Testis (tissue), 5 donors: ENCODE measurements at places on chromosomes 3 and 15. TPM values are rescaled to one million over a fixed set of nuclear protein-coding genes. Genes with fewer than 3 reads are reported as not detected.

DNA sequence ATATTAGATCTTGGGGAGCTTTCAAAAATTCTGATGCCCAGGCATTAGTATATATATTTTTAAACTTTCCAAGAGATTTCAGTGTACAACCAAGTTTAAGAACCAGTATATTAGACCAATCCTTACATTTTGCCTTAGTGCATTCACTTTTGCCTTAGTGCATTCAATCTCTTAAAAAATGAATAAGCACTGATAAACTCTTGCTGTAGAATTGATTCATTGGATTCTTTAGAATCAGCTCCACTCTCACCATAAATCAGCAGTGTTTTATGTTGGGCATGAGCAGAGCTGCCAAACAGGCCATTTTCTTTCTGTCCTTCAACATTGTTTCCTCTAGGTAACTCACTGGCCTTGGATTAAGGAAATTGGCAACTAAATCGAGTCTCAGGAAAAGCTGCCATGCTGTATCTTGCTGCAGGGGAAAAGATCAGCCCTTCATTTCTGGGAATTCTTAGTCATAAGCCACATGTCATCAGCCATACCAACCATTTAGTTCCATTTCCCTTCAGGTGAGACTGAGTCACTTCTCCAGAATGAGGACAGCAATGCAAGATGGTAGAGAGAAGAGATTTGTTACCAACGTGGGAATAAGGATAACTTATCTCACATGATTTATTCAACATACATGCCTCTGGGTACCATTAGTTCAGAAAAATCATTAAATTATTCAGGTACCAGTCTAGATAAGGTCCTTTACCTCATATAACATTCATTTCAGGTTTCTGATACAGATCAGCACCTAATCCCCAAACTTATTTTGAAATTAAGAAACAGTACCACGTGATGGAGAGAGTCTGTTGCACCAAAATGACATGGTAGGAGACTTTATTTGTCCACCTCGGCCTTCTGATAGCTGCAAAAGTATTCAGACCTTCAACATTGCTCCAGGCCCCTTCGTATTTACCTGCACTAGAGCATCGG, 192.5 kb downstream of the P3H2 start:
- no peak for DNase-seq

Gene STIMATE
- 42.9 TPM for total RNA-seq

DNA sequence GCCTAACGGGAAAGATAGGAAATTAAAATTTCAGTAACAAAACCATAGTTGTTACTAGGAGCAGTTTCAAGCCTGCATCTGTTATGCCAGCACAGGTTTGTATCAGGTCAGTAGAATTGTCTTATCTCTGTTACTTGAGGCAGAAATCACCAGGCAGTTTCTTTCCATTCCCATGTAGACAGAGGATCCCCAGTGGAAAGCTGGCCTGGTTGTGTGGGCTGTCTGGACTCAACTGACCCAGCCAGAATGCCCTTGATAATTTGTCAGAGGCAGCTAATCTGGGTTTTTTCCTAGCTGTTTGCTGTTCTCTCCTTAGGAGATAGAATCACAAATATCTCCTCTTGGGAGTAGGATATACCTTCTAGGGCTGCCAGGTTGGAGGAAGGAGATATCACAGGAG, 1044.7 kb downstream of the IGSF11 start:
- no peak for DNase-seq

- no peak for DNase-seq
Measured at GRCh38 chr3:122077293-122078234, 22.4 kb downstream of the CD86 start.
